ENCODE measurements at places on chromosomes 7 and 10. TPM values are rescaled to one million over a fixed set of nuclear protein-coding genes. Genes with fewer than 3 reads are reported as not detected.

GRCh38 chr10:43749940-43750552 lies 101.4 kb upstream of the ZNF32 start:
- no peak for DNase-seq

DNA sequence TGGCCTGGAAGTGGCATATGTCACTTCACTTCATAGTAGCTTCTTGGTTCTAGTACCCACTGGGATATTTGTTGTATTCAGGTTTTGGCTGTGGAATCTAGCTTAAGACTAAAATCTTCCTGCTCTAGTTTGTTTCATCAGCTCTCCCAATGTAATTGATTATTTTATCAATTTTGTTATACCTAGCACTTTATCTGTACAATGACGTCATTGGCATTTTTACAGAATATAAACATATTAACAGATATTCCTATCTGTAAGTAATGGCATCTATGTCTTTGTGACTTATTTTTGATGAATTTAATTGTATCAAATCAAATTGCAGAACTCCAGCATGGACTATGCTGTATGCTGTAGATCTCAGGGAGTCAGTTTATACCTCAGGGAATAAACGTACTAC lies 19.7 kb downstream of the KIAA1217 start:
- no peak for DNase-seq

- DNase-seq, result no peak
Measured at GRCh38 chr10:66746246-66746645, 179.6 kb upstream of the LRRTM3 start.

DNA sequence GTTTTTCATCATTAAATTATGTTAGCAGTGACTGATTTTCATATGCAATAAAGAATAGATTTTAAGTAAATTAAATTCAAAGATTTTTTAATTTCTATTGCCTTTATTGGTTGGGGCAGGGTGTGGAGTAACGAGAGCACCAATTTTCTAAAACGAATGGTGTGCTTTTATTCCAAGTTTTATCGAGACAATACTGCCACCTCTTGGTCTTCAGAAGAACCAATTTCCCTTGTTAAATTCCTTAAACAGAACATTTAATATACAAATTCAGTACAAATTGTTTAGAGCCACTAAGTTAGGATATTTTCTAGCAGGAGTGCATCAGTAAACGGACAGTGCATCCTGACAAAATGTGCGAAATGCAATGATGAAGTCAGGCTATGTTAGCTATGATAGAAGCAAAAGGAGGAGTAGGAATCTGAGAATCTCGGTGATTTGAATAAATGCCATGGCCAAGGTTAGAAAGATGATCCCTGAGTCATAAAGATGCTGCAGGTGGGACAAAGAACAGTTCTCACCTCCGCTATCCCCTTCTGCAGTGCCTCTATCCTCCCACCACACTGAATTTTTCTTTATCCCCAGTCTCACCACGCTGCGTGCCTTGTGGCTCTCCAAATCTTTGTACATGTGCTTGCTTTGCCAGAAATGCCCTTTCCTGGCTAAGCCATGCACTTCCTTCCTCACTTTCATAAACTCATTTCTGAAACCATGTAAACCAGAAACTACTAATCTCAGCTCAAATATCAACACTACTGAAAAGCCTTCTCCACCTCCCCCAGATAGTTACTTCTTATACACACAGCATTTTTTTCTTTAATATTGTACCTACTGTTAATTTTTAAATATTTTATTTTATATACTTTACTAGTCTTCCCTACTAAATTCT lies 31.9 kb upstream of the AGBL3 start:
- no peak for DNase-seq

The SLC13A1 gene
- 0.03 TPM for total RNA-seq

DNA sequence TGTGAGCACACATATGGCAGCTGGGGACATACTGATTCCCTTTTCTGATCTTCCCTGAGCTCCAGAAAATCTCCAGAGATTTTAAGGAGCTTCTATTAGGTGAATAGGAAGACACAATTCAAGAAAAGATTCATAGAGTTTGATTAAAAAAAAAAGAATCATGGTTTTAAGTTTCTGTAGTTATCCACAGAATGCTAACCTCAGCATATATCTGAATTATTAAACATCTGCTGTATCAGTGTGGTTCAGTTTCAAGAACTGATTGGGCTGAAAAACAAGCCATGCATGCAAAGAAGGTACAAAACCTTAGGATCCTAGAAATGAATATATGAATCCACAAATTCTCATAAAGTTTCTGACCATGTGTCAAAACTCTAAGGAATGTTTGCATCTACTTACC lies 94.1 kb upstream of the ZNF438 start:
- no peak for DNase-seq

DNA sequence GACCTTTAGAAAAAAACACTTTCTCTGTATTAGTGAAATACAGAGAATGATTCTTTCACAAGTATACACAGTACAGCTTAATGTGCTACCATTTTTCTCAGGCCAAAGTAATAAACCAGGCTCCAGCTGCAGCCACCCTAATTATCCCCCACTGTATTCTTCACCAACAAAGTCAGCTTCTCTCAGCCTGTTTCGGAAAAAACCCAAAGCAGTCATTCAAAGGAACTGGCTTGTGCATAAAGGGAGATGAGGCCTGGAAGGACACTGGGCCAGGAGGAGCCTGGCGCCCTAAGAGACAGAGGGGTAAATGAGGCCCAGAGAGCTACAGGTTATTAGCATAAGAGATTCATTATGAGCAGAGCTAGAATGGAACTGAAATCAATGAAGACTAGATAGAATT lies 9.2 kb downstream of the USP54 start:
- no peak for DNase-seq

The ADCY1 gene
- total RNA-seq, result not detected

- DNase-seq, result no peak
Measured at GRCh38 chr10:107453561-107453960, 289.1 kb upstream of the SORCS1 start.

The ZNF716 gene
- not detected for total RNA-seq

The OR6V1 gene
- not detected for total RNA-seq

The EMX2 gene
- total RNA-seq, result 2.6 TPM

The MMD2 gene
- total RNA-seq, result not detected

DNA sequence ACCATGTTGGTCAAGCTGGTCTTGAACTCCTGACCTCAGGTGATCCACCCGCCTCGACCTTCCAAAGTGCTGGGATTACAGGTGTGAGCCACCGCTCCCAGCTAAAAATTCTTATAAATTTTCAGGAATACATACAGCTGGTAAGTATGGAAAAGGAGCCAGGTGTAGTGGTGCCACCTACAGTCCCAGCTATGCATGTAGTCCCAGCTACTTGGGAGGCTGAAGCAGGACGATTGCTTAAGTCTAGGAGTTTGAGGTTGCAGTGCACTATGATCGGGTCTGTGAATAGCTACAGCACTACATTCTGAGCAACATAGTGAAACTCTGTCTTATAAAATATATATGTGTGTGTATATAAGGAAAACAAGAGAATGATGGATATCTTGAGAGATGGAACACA lies 19.0 kb downstream of the LDB1 start:
- DNase-seq, result no peak

All from SJCRH30 (cell line).